Activated T-cell treated with anti-CD3 and anti-CD28 coated beads for 4 hours (primary cell): ENCODE measurements at places on chromosomes 7 and 10.

DNA sequence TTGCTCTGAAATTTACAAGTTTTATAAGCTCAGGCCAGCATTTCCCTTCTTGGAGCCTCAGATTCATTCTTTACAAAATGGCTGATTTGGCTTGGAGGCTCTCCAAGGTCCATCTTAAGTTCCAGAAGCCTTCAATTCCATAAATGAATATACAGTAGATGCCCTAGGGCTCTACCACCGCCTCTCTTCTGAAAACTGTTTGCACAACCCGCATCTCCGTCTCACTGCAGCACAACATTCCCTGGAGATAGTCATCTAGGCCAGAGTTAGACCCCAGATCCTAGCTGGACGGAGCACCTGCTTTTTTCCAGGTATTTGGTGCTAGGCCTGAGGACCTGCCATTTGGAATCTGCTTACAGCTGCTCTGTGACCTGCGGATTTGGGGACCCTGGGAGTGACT lies 50.5 kb upstream of the NRP1 start:
- DNase-seq: no peak

- no peak for DNase-seq
Measured at GRCh38 chr10:12308736-12309375, 40.5 kb upstream of the CAMK1D start.

- DNase-seq: no peak
Measured at GRCh38 chr10:17073725-17074540, 55.7 kb downstream of the CUBN start.

DNA sequence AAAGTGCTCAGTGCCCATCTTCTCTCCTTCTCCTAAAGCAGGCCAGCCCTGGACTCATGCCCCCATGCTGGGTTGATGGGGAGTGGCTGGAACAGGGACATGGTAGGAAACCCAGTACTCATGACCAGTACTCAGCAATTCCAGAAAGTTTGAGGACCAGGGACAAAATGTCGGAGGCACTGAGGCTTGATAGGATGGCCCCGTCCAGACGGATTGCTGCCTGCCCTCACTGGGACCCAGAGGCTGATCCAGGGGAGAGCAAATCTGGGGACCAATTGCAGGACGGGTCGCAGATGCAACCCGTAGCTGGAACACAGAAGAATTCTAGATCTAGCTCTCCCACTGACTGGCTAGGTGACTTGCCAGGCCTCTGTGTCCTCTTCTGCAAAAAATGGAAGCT lies 5.1 kb downstream of the ZCCHC24 start:
- DNase-seq: no peak

DNA sequence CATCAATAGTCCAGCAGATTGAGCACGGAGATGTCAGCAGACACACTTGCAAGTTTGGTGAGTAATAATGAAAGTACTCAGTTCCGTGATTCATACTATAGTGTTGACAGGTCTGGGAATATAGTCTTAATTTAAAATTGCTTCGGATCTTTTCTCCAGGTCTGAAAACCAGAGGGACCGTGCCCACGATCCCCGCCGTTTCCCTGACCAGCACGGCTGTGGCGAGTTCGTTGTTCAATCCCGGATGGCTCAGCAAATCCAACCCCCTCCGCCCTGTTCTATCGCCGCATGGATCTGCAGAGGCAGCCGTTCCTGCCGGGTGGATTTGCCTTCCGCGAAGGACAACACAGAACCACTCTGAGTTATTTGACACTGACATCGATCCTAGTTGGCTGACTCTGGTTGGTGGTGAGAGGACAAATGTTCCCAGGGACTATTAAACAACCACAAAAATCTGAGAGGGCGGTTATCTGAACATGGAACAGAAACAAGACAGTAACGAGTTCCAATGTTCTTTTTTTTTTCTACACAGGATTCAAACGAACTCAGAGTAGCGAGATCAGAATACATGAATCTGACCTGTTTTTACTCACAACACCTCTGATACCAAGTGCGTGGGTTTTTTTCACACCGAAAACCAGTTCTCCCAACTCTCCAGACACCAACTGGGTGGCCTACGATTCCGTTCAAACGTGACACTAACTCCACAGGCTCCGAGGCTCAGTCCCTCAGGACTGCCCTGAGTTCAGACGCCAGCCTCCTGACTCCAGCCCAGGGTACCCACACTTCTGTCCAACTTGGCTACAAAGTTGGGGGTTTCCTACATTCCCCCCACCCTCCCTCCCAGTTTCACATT lies 52.7 kb downstream of the RBM17 start:
- DNase-seq: no peak

DNA sequence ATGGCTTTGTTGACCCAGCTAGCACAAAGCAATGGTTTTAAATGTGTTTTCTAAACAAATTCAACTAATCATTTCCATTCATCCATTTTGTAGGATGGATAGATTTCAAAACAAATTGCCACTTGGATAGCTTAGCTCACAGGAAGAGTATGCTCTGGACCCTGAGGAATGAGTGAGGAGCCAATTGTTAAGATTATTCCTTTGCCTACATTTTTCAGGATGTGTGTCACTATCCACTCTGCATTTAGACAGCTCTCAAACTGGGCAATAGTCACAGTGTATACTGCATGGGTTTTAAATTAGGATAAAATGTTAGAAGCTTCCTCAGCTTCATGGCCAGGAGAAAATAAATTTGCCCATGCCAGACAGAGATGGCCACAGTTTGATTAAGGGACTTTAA lies 605.6 kb upstream of the TEX47 start:
- DNase-seq: no peak

DNA sequence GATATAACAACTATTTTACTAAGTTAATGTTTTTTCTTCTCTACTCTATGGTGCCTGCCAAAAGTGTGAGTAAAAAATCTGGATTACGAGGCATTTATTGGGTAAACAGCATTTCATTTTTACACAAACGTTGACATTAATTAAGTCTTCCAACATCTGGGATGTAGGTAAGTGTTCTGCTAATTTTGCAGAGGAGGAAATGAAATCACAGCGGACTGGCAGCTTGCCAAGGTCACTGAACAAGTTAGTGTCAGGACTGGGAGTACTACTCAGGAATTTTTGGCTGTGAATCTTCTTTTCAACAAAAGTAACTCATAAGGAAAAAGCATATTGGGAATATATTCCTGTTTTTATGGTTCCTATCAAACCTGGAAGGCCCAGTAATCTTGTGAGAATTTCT lies 612.1 kb upstream of the FZD8 start:
- DNase-seq: no peak
